ENCODE measurements at places on chromosomes 12 and 14.

GRCh38 chr12:2857021-2857431 is at the start of gene TEX52:
Gene TEX52, minus strand, starts transcription at chr12:2857039. Its CDS starts 13 bp downstream, at chr12:2857026.
- no peak for DNase-seq

GRCh38 chr12:44551631-44552030 is 324.5 kb downstream of the NELL2 start:
- DNase-seq = no peak

DNA sequence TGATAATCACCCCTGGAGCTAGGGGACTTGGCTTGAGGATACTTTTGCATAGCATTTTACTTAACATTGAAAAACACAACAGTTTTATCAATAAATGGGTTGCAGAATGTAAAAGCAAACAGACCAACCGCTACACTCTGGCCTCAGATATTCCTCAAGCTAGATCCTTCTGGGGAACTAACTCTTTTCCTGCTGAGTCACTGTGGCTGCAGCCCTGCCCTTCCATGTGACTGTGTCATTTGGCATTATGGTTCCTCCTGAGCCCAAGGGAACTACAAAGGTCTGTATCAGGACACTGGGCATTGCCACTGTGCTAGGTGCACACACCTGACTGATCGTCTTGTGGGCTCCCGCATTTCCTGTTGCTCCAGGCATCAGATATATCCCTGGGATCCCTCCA is 56.6 kb downstream of the TTC9 start:
- no peak for DNase-seq

- DNase-seq = peak; percentile 92
Measured at GRCh38 chr12:132189378-132190011, 45.2 kb downstream of the NOC4L start.

GRCh38 chr12:82803201-82803600 is 116.5 kb downstream of the TMTC2 start:
- DNase-seq = no peak

GRCh38 chr14:32934073-32934880 is 4.4 kb upstream of the NPAS3 start:
- DNase-seq = no peak

GRCh38 chr14:26170885-26171284 is 426.9 kb downstream of the NOVA1 start:
- no peak for DNase-seq

GRCh38 chr12:88814779-88815178 is 234.5 kb upstream of the KITLG start:
- no peak for DNase-seq

DNA sequence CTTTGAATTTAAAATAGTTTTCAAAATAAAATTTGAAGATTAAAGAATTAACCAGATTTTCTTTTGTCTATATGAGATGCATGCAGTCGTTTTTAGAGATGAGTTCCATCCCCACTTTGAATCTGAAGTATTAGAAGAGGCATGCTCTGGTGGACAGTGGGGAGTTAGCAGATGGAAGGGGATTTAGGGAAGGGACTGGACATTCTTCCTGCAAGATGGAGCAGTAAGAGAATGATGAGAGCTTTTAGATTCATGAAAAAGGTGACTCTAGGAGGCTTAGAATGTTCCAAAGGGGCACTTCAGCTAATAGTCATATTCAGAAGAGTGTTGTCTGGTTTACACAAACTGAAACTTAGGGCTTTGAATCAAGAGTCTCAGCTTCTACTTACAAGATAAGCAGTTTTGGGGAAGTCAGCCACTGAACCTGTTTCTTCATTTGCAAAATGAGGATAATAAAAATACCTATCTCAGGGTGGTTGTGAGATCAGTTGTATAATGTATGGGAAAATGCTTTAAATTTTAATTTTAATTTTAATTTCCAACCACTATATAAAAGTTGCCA is 3.7 kb downstream of the ZBTB1 start:
- no peak for DNase-seq

- DNase-seq = no peak
Measured at GRCh38 chr14:101056446-101056845, 152.9 kb upstream of the RTL1 start.

- DNase-seq = no peak
Measured at GRCh38 chr14:81686512-81686911, 152.9 kb upstream of the SEL1L start.

DNA sequence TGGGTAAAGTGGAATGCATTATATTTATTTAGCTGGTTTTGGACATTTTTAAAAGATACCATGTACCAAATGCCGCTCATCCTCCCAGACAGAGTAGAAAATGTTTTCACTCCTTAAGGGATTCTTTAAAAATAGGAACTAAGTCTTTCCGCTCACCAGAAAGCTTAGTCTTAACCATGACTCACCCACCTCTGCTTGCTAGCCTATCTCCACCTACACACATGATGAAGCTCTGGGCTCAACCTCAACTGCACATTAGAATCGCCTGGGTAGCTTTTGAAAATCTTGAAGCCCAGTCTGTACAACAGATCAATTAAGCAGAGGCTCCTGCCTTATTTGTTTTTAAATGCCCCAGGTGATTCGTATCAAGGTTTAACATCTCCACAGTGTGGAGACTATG is 260.5 kb downstream of the NEDD1 start:
- DNase-seq = no peak

- no peak for DNase-seq
Measured at GRCh38 chr12:81095501-81096232, 17.8 kb downstream of the ACSS3 start.

DNA sequence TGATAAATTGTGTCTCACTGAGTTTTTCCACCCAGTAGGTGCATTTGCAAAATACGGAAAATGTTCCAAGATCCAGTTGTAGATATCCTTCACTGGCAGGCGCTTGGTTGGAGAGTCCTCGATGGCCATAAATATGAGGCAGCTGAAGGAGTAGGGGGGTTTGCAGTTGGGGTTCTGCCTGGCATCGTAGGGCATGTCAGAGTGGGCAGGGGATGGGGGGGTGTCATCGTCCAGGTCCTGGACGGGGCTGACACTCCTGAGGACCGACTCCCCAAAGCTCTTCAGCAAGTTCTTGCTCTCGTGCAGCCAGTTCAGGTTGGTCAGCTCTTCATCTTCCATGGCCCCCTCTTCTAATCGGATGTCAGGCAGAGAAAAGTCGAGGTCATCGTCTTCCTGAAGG is 5.1 kb downstream of the FOXN3 start:
- no peak for DNase-seq

DNA sequence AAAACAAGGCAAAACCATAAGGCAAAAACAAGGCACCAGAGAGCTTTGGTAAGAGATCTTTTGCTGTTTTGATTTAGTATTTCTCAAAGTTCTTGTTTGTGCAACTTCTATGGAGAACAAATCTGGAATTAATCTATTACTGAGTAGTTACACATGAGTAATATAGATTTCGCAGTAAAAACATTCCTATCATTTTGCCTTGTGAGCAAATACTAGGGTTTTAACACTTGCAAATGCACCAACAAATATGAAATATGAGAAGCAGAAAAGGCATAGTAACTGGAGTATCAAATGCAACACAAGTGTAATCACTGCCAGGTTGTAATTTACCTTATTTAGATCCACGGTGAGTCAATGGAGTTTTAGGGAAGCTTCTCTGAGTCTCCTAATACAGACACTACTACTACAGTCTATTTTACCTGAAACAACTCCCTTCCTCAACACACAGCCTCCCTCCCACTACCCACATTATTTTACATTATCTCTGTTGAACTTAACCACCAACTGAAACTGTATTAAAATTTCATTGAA is 324.1 kb downstream of the FLRT2 start:
- DNase-seq = no peak

DNA sequence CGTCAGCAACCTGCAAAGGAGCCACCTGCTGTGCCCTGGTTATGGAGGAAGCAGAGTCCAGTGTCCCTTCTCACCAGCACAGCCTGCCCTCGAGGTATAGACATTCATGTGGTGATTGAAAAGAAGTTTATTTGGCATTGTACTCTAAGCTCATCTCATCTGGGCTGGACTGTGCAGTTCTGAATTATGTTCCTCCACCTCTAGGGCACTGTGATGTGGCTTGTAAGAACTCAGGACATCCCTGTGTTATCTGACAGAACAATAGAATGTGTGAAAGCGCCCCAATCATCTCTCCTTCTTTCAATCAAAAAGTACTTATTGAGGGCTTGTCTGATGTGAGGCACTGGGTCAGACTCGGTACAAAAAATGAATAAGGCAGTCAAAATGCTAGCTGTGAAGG is 140.1 kb downstream of the DHRS2 start:
- no peak for DNase-seq

GRCh38 chr14:59284059-59284458 is 95.6 kb downstream of the DAAM1 start:
- DNase-seq = no peak

DNA sequence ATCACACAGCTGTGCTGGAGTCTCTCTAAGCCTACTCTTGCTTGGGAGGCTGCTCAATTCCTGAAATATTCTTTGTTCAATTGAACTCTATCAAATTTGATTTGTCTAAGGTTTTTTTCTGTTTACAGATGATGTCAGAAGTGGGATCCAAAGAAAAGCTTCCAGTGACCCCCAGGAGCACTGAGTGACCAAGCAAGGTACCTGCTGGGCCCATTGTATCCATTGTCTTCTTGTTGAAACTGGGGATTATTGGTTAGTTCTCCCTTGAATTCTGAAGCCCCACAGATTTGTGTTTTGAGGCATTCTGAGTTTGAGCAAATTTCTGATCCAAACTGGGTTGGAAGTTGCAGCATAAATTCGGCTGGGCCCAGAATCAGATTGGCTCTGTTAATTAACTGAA is 64.6 kb downstream of the MYF5 start:
- no peak for DNase-seq

DNA sequence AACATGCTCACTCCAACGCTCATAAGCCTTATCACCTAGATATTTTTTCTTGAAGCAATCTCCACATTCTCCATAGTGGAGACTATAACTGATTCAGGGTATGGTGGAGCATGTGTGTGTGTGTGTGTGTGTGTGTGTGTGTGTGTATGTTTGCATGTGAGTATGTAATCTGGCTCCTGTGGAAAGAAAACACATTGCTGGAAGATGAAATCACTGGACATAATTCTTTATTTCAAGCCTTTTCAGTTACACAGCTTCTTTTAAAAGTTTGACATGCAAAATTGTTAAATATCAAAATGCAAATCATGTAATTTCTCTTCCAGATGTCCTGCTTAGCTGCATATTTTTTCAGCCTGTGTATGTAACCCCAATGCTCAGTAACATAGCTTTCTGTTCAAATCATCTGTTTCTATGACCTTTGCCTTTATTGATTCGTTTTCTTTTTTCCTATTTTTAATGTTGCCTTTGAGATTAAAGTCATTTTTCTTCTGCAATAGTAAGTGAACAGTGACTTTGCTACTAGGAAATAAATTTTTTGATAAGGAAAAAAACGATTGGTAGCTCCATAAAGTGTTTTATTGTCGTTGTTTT is 80.5 kb upstream of the BTG1 start:
- no peak for DNase-seq
